SK-MEL-5 (cell line): ENCODE measurements at places on chromosomes 11 and 22. TPM values are rescaled to one million over a fixed set of nuclear protein-coding genes. Genes with fewer than 3 reads are reported as not detected.

DNA sequence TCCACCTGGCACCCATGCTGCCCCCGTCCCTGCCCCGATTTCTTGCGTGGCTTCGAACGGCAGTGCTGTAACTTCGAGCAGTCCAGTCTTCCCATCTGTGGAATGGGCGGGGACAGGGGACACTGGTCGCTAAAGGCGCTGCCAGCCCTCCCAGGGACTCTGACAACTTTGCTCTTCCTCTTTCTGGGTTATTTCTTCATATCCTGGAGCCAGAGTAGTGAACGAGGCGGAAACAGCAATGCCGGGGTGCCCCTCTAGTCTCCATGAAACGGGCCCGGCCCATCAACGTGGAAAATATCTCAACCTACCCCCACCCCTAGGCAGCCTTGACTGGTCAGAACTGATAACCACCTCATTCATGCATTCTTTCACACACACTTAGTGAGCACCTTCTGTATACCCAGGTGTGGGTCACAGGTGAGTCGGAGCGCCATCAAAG lies 42.8 kb downstream of the TRIOBP start:
- no peak for DNase-seq

- DNase-seq: no peak
These were observed 164.6 kb downstream of the ST3GAL4 start for GRCh38 chr11:126519764-126520734.

DNA sequence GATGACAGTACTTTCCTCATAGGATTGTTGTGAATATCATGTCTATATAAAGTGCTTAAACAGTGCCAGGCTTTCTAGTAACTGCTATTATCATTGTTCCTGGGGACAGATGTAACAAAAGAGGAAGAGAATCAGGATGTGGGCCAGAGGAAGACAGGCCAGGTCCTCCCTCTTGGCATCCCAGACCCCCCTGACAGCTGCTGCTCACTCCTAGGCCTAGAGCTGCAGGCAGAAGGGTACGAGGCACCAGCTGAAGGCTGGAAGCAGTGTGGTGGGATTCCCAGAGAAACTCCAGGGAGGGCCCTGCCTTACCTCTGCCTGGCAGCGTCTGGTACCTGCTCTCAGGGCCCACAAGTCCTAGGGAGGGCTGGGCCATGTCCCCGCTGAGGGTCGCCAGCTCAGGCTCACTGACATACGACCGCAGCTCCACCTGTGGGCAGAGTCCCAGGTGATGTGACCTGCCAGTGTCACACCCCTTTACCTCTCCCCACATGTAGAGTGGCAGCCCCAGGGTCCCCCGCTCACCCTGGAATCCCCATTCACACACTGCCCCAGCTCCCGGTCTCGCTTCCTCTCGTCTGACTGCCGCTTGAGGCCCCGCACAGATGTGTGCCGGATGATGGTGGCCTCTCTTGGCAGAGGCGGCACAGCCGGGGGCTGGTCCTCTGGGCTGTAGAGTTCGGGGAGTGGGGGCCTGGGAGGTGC lies 52.2 kb downstream of the C11orf58 start:
- no peak for DNase-seq

DNA sequence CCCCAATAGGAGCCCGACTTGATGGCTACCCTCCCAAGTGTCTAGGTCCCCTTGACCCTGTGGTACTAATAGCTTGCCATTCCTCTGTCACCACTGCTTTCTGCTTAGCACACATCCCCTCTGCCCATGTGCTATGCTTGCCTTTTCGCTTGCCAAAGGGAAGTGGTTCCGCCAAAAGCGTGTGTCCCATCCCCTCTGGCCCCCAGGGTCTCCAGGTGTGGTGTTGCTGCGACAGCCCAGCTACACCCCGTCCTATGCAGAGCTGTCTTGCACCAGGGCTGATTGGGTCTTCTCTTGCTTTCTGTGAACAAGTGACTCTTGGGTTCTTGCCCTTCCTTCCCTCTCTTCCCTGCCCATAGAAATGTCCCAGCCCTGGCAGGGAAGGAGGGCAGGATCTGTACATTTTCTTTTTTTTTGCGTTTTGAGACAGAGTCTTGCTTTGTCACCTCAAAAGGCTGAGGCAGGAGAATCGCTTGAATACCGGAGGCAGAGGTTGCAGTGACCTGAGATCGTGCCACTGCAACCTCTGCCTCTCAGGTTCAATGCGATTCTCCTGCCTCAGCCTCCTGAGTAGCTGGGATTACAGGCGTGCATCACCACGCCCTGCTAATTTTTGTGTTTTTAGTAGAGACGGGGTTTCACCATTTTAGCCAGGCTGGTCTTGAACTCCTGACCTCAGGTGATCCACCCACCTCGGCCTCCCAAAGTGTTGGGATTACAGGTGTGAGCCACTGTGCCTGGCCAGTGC lies 3.9 kb downstream of the TANGO2 start:
- DNase-seq: no peak

The SLC22A6 gene
- not detected in 2 replicates for total RNA-seq
